ENCODE measurements at places on chromosomes 5 and 9.

DNA sequence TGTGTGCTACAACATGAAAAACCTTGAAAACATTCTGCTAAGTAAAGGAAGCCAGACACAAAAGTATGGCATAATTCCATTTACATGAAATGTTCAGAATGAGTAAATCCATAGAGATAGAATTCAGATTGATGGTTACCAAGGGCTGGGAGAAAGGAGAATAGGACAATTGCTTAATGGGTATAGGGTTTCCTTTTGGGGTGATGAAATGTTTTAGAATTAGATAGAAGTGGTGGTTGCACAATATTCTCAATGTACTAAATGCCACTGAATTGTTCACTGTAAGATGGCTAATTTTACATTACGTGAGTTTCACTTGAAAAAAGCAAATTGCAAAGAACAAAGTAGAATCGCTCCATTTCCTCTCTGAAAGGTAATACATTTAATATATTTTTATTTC is 43.0 kb upstream of the GAS1 start:
- DNase-seq = no peak

DNA sequence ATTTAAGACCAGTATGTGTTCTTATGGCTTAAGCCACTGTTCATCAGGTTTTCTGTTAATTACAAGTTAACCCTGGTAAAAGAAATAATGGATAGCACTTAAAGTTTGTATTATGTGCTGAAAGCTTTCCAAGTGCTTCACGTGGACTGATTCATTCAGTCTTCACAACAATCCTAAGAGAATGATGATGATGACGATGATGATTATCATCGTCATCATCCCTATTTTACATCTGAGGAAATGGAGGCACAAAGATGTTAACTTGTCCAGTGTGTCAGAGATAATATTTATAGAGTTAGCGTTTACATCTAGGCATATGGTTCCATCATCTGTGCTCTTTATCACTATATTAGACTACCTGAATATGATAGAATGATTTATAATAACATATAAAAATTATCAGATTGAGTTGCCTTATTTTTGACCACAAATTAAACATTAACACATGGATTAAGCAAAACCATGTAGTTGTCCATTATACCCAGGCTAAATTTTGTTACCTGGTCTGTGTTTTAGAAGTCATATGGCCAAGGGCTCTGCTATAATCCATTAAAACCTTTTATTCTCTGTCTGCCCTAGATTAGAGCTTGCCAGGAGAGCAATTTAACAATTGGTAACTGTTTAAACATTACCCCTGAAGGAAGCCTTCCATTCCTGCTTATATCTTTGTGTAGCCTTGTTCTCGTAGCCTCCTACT is 102.3 kb upstream of the MAP3K1 start:
- no peak for DNase-seq

DNA sequence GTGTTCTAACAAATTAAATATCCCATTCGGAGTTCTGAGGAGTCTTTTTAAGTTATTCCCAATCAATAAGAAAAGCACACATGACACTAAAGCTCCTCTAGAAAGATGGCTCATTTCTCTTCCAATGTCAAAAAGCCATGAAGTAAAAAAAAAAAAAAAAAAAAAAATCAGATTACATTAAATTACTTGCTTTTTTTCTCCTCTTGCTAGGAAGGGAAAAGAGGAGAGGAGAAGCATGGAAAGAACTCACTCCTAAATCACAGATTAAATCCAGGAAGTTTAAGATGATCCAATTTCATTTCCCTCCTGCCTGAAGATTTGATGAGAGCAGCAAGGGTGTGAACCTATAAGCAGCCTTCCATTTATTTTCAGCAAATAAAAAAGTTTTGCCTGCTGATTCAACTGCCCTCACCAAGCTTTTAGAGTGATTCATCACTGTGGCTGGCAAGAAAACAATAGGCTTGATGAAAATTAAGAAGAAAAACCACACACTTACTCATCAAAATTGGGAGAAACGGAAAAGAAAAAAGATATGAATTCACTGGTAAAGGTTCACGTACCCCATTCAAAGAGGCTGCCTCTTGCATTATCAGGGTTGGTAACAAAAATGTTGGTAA is 19.7 kb downstream of the MYO10 start:
- peak; percentile 84 for DNase-seq

DNA sequence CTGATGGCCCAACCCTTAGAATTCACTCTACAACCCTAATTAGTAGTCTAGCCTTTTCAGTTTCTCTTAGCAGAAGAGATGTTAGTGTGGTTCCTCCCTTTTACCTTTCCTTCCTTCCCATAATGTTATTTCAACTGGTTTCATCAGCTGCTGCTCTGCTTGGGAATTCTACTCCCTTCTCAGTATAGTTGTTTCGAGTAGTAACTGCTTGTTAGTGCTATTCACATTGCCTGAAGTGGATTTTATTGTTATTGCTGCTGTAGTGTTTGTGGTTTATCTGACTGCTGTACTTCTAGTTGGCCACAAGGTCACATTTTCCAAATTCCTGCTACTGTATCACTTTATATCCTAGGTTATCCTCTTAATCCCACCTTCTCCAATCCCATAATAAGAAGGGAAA is 29.7 kb downstream of the SMIM15 start:
- peak; percentile 31 for DNase-seq

DNA sequence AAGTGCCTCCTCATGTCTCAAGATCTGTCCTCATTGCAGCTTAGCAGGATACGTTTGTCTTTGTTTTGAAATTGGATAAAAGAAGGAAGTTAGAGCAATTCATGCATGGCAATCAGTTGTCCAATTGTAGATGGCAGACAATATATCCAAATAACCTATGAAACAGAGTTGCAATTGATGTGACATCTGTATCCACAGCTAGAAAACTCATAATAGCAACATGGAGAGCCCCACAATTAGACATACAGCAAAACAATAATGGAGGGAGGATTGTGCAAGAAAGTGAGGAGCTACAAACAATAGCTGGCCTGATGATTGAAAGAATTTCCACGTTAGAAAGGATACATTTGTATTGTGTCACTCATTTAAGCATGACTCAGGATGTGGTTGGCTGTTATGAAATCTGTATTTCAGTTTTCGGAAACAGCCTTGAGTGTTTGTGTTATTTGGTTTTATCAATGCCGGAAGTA is 132.0 kb downstream of the FAM174A start:
- no peak for DNase-seq

GRCh38 chr5:159819591-159820411 is 96.5 kb upstream of the ADRA1B start:
- no peak for DNase-seq

DNA sequence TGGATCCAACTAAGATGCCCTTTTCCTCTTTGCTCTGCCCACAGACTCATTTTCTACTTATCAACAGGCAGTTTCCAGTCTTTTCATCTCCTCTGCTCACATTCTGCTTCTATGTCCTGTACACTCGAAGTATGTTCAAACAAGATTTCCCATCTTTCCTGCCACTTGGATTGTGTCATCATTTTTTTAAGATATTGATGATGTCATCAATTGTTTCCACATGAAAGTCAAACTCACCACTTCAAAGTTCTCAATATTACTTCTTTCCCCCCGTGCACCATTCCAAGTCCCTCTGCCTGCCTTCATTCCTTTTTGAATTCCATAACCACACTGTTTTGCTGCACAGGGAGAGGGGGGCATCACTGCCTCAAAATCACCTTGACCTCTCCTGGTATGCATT is 175.0 kb upstream of the RFX3 start:
- DNase-seq = no peak

- no peak for DNase-seq
These were observed 178.5 kb upstream of the GNA14 start for GRCh38 chr9:77826621-77827020.

DNA sequence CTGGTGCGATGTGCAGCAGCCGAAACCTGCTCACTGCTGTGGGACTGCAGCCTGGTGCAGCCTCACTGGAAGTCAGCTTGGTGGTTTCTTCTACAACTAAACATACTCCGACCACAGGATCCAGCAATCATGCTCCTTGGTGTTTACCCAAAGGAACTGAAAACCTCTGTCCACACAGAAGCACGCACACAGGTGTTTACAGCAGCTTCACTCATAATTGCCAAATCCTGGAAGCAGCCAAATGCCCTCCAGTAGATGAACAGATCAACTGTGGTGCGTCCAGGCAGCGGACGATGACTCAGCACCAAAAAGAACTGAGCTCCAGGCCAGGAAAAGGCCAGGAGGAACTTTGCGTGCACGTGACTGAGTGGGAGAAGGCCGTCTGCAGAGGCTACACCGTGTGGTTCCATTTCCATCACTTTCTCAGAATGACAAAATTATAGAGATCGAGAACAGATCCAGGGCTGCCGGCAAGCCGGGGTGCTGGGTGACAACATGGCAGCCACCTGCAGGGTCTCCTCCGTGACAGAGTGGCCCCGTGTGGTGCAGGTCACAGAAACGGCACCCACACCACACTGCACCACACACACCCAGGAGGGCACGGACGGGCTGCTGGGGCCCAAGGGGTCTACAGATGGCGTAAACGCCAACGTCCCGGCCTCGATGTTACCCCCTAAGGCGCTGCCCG is 23.1 kb upstream of the NSMF start:
- DNase-seq = no peak

- DNase-seq = peak; percentile 89
These were observed 4.9 kb downstream of the SMIM3 start for GRCh38 chr5:150783422-150783928.

DNA sequence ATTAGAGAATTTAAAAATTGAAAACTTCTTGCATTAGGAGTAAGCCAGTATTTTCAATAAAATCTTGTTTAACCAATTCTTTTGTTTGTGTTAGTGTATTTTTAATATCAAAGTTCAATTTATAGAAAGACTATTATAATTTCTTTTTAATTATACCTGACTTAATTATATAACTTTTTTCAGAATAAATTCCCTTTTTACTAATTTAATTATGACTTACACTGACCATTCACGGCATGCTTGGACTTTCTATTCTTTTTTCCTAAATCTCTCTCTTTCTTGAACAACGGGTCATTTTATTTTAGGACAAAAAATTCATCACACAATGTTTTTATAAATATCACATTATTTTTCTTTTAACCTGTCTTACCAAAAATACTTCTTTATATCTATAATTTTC is 555.3 kb upstream of the PTGER4 start:
- no peak for DNase-seq

DNA sequence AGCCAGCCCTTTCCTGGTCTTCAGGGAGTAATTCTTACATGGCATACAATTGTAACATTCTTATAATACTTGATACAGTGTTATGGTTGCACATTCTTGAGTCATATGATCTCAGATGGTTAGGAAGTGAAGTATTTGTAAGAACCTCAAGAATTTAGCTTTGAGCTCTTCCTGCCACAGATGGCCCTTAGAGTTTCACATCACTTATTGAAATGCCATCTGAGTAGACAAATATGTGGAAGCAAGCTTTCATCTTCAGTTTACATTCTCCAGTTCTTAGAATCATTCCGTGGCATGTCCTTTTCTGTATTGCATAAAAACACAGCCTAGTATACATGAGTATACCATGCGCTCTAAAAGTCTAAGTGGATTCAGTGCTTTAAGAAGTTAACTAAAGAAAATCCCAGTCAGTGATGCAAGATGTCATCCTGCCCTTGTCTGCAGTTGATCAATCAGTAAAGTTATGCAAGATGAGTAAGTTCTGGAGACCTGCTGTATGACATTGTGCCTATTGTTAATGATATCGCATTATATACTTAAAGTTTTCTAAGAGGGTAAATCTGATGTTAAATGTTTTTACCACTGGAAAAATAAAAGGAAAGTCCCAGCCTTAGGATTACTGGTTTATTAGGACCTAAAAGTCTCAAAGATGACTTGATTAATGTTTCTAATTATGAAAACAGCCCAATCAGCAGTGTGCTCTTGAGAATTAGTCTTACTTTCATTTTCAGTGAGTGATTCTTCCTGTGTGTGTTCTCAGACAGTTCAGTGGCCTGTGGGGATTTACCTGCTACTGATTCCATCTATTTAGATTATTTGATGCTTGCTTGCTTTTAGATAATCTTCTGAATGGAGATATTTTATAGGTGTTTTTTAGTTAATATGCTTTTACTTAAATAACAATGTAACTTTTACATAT is 29.4 kb downstream of the RHOBTB3 start:
- DNase-seq = peak; percentile 99
